Endothelial cell (in vitro differentiated cells): ENCODE measurements at places on chromosomes 3 and 15. TPM values are rescaled to one million over a fixed set of nuclear protein-coding genes. Genes with fewer than 3 reads are reported as not detected.
A peak's percentile ranks its signal among the peaks of the same experiment; 100 is the strongest.

DNA sequence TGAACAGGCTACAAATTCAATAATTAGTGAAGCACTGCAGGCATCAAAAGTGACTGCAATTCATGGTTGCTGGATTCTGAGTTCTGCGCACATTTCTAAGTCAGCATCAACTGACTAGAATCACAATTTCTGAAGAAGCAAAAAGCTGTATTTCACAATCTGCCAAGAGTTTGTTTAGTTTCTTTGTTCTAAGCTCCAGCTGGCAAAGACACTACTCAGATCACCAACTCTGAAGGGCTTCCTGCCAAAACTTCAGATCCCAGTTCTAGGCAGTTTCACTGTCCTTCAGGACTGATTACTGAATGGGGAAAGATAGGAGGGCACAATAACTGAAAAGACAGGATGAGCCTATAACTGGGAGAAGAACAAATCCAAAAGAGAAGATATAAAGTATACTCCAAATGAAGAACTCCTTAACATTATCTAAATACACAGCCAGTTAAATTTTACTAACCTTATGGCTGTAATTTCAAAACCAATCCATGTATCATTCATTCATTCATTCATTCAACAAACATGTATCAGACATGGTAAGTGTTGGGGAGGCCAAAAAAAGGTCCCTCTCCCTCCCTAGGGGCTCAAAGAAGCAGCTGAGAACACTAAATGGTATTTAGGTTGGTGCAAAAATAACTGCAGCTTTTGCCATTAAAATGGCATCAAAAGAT is 17.1 kb downstream of the TJP1 start:
- H3K27ac ChIP-seq, result peak overlapping the region; percentile 92
- peaks cover 75% of the 10 kb centered on the region for H3K4me1 ChIP-seq
- H3K36me3 ChIP-seq, result peaks cover 16% of the 10 kb centered on the region
- H3K4me3 ChIP-seq, result peak overlapping the region; percentile 66
- no peak for DNase-seq

DNA sequence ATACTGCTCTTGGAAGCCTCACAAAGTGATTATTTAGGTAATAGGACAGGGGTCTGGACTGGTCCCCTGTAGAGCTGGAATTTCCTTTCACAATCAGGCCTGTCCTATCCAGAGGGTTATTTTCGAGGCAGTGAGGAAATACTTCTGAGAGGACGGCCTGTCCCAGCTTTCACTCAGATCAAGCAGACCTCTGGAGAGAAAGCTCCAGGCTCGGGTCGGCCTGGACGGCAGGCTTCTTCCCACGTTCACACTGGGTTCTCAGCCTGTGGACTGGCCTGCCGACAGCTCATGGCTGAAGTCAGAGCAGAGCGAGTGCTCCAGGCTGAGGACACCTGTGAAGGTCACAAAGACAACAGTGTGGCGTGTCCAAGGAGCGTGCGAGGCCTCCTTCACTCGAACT is 405.3 kb downstream of the VPS13C start:
- H3K36me3 ChIP-seq, result no peaks in the 10 kb centered on the region
- DNase-seq, result no peak
- no peak overlapping the region for H3K27ac ChIP-seq
- H3K4me3 ChIP-seq, result no peak overlapping the region
- peaks cover 6% of the 10 kb centered on the region for H3K4me1 ChIP-seq
- H3K27me3 ChIP-seq, result peaks cover 4% of the 10 kb centered on the region

DNA sequence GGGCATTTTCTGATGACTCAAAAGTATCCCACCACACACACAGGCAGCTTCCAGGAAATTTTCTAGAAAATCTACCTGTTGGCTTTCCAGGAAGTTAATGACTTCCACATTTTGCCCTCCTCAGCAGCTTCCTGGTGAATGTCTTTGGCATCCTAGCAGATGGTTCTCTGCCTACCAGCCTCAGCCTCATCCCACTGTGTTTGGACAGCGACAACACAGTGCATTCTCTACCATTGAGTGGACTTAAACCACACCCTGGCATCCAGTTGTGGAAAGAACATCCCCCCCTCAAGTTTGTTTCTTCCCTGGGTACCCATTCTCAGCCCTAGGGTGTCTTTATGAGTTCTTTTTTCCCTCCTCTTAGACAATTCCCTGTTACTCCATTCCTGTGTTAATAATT is 50.8 kb upstream of the GADL1 start:
- no peak overlapping the region for H3K27ac ChIP-seq
- peaks cover 3% of the 10 kb centered on the region for H3K27me3 ChIP-seq
- no peak for DNase-seq

Gene COL6A5
- not detected for total RNA-seq

DNA sequence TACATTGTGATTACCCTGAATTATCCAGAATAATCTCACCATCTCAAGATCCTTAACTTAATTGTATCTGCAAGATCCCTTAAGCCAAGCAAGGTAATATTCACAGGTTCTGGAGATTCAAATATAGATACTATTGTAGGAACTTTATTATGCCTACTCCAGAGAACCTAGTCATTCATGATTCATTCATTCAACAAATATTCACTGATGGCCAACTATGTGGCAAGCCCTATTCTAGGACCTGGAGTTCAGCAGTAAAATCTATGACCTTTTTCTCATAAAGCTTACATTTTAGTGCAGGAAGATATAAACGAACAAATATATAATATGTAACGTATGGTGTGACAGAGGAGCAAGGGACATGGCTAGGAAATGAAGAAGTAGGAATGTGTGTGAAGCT is 49.6 kb downstream of the ISL2 start:
- H3K4me3 ChIP-seq, result no peak overlapping the region
- no peaks in the 10 kb centered on the region for H3K36me3 ChIP-seq
- no peak overlapping the region for H3K27ac ChIP-seq
- H3K27me3 ChIP-seq, result peaks cover 6% of the 10 kb centered on the region

GRCh38 chr3:46019707-46020106 is 7.6 kb downstream of the XCR1 start:
- no peak overlapping the region for H3K4me3 ChIP-seq
- H3K27ac ChIP-seq, result no peak overlapping the region
- no peak for DNase-seq
- H3K4me1 ChIP-seq, result no peaks in the 10 kb centered on the region
